ENCODE measurements at places on chromosomes 2 and 18.

DNA sequence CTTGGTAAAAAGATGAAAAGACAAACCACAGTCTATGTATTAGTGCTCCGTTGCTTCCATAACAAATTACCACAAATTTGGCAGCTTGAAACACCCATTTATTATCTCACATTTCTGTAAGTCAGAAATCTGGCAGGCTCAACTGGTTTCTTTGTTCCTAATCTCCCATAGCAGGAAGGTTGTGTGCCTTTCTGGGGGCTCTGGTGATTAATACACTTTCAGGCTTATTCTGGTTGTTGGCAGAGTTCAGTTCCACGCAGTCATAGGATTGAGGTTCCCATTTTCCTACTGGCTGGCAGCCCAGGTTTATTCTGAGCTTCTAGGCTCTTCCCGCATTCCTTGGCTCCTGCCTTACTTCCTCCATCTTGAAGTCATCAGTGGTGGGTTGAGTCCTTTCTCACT, 189.3 kb downstream of the ANAPC1 start:
- H3K27me3 ChIP-seq = no peaks in the 10 kb centered on the region
- H3K4me3 ChIP-seq = no peak overlapping the region
- H3K36me3 ChIP-seq = no peaks in the 10 kb centered on the region
- peak overlapping the region; percentile 68 for H3K27ac ChIP-seq

DNA sequence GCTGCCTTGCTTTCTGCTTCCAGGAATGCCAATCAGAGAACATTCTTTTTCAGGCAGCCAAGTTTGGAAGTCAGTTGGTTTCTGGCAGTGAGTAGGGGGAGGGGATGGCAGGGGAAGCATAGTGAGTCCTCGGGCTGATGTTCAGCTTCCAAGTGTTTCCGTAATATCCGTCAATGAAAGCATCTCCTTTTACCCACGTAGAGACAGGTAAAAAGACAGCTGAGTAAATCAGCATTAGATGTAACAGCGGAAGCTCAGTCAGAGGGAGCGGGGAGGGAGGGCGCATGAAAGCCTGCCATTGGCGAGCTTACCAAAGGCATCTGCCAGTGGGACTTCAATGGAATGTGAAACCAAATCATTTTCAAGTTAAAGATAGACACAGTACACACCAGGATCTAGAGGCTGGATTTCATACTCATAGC, 117.1 kb upstream of the DTNA start:
- peak overlapping the region; percentile 78 for H3K27ac ChIP-seq
- H3K27me3 ChIP-seq = no peaks in the 10 kb centered on the region
- no peaks in the 10 kb centered on the region for H3K4me1 ChIP-seq
- H3K4me3 ChIP-seq = no peak overlapping the region

GRCh38 chr2:174957050-174957449, 48.1 kb downstream of the CHN1 start:
- H3K4me3 ChIP-seq = no peak overlapping the region
- H3K27me3 ChIP-seq = no peaks in the 10 kb centered on the region
- DNase-seq = no peak
- H3K4me1 ChIP-seq = peaks cover 12% of the 10 kb centered on the region
- H3K36me3 ChIP-seq = no peaks in the 10 kb centered on the region

GRCh38 chr2:42835577-42836371, 43.4 kb upstream of the HAAO start:
- no peak for DNase-seq

GRCh38 chr2:207432453-207432852, 97.3 kb upstream of the CREB1 start:
- no peaks in the 10 kb centered on the region for H3K4me1 ChIP-seq
- H3K36me3 ChIP-seq = no peaks in the 10 kb centered on the region
- H3K4me3 ChIP-seq = no peak overlapping the region
- H3K27me3 ChIP-seq = no peaks in the 10 kb centered on the region
- H3K27ac ChIP-seq = no peak overlapping the region

DNA sequence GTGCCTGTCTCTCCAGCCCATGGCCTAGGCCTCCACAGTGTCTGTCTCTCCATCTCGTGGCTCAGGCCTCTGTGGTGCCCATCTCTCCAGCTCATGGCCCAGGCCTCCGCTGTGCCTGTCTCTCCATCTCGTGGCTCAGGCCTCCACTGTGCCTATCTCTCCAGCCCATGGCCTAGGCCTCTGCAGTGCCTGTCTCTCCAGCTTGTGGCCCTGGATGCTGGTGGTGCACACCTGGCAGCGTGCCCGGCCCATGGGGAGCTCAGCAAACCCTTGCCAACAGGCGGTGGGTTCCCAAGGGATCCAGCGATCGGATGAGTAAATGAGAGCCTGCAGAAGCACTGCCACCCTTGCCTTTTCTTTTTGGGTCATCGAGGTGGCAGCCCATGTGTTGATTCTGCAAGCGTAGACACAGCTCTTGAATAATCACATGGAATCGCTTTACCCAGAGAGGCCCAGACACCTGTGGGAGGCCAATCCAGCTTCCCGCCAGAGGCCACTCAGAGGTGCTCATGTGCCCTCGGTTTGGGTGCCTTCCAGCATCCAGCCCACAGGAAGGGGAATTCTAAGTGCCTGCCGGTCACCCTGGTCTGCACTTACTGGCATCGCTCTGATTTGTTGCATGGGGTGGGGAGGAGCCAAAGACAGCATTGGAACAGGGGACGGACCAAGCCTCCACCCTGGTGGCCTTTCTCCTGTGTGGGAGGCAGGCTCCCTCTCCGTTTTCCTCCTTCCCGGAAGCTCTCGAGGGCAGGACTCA, 101.8 kb upstream of the HDAC4 start:
- no peak for DNase-seq
- H3K4me3 ChIP-seq = no peak overlapping the region
- no peaks in the 10 kb centered on the region for H3K36me3 ChIP-seq
- H3K27me3 ChIP-seq = no peaks in the 10 kb centered on the region
- H3K4me1 ChIP-seq = peaks cover 13% of the 10 kb centered on the region

- H3K36me3 ChIP-seq = no peaks in the 10 kb centered on the region
- no peak for DNase-seq
- H3K4me3 ChIP-seq = no peak overlapping the region
- H3K4me1 ChIP-seq = no peaks in the 10 kb centered on the region
- no peaks in the 10 kb centered on the region for H3K27me3 ChIP-seq
- peak overlapping the region; percentile 75 for H3K27ac ChIP-seq
These were observed 20.0 kb upstream of the SERPINB3 start for GRCh38 chr18:63681449-63682340.

DNA sequence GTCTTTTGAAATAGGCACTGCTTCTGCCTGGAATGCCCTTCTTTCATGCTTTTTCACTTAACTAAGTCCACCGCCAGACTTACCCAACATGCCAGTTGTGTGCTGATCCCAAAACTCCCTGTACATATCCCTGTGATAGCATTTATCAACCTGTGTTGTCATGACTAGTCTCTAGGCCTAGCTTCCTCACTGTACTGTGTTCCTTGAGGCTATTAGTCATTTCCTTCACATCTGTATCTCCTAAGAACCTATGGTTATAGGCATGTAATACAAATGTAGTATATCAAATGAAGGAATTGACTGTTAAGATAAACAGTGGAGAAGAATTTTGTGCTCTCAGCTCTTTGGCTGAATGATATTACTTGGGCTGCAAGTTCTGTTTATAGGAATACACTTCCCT, 184.3 kb downstream of the CYRIA start:
- H3K36me3 ChIP-seq = no peaks in the 10 kb centered on the region
- no peaks in the 10 kb centered on the region for H3K4me1 ChIP-seq
- H3K27me3 ChIP-seq = no peaks in the 10 kb centered on the region
- H3K4me3 ChIP-seq = no peak overlapping the region

GRCh38 chr18:44679056-44679913, 1.4 kb upstream of the SETBP1 start:
- H3K27me3 ChIP-seq = peaks cover 21% of the 10 kb centered on the region
- peak overlapping the region; percentile 86 for H3K4me3 ChIP-seq
- H3K36me3 ChIP-seq = no peaks in the 10 kb centered on the region
- peak; percentile 37 for DNase-seq
- peak overlapping the region; percentile 95 for H3K27ac ChIP-seq
- H3K4me1 ChIP-seq = no peaks in the 10 kb centered on the region

- H3K4me1 ChIP-seq = peaks cover 6% of the 10 kb centered on the region
- H3K27me3 ChIP-seq = no peaks in the 10 kb centered on the region
- H3K27ac ChIP-seq = no peak overlapping the region
- H3K36me3 ChIP-seq = peaks cover 6% of the 10 kb centered on the region
- DNase-seq = no peak
These were observed 7.8 kb downstream of the TIA1 start for GRCh38 chr2:70240599-70240998.

- peaks cover 4% of the 10 kb centered on the region for H3K4me1 ChIP-seq
- no peaks in the 10 kb centered on the region for H3K27me3 ChIP-seq
- no peak overlapping the region for H3K4me3 ChIP-seq
- H3K36me3 ChIP-seq = no peaks in the 10 kb centered on the region
- no peak for DNase-seq
- H3K27ac ChIP-seq = peak overlapping the region; percentile 67
These were observed 166.2 kb downstream of the PHLPP1 start for GRCh38 chr18:62881509-62882016.

GRCh38 chr18:43115076-43115921, at the start of gene RIT2:
Gene RIT2, minus strand, starts transcription at chr18:43115685.
- no peak within 1 kb of the TSS for H3K27ac ChIP-seq
- H3K4me3 ChIP-seq = no peak within 1 kb of the TSS
- no peaks in the 10 kb centered on the region for H3K27me3 ChIP-seq
- H3K4me1 ChIP-seq = no peaks in the 10 kb centered on the region
- DNase-seq = no peak

DNA sequence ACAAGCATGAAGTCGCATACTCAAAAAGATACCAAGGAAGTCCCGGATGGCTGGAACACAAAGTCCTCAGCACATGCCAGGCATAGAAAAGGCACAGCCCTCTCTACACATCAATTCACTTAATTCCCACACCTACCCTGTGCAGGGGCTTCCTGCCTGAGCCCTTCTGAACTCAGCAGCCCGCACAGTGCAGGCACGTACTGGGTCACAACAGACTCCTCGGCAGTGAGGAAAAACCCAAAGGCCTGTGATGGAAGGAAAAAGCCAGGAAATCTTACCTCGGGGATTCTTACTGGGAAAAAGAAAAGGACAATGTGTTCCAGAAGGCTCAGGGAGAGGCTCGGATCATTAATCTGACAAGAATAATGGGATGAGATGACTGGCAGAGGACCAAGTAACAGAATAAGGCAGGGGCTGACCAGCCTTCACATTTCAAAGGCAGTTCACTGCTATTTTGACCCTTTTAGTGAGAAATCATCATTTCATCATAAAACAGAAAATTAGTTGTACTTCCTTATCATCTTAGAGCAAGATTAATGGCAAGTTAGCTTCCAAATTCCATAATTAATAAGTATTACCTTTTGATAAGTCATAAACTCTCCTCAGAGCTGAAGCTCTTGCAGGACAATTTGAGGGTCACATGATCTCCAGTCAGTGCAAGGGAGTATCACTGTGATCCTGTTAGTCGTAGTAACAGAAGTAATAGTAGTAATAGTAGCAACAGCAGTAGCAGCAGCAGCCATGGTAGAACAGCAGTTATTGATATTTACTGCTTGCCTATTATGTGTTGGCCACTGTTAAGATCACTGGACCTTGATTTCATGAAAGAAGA, 87.4 kb downstream of the STK39 start:
- no peak overlapping the region for H3K4me3 ChIP-seq
- no peak overlapping the region for H3K27ac ChIP-seq
- H3K4me1 ChIP-seq = peaks cover 4% of the 10 kb centered on the region
- H3K27me3 ChIP-seq = no peaks in the 10 kb centered on the region
- DNase-seq = no peak

DNA sequence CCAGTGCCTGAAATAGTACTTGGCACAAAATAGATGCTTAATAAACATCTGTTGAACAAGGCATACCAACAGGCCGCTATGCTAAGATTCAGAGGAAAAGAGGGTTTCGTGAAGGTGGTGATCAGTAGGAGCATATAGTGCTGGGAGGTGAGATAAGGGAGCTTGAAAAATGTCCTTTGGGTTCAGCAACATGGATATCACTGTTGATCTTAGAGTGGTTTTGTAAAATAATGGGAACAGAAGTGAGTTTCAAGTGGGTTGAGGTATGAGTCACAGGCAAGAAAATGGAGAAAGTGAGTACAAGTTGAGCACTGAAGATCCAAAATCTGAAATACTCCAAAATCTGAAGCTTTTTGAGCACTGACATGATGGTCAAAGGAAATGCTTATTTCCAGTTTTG, 4.4 kb downstream of the CENPO start:
- no peak for DNase-seq
- H3K4me3 ChIP-seq = no peak overlapping the region
- H3K27me3 ChIP-seq = no peaks in the 10 kb centered on the region
- H3K27ac ChIP-seq = no peak overlapping the region
- H3K36me3 ChIP-seq = peaks cover 20% of the 10 kb centered on the region

GRCh38 chr2:235614176-235614860, 120.5 kb downstream of the AGAP1 start:
- H3K4me3 ChIP-seq = no peak overlapping the region
- H3K27ac ChIP-seq = peak overlapping the region; percentile 61
- DNase-seq = no peak
- no peaks in the 10 kb centered on the region for H3K4me1 ChIP-seq
- no peaks in the 10 kb centered on the region for H3K36me3 ChIP-seq

DNA sequence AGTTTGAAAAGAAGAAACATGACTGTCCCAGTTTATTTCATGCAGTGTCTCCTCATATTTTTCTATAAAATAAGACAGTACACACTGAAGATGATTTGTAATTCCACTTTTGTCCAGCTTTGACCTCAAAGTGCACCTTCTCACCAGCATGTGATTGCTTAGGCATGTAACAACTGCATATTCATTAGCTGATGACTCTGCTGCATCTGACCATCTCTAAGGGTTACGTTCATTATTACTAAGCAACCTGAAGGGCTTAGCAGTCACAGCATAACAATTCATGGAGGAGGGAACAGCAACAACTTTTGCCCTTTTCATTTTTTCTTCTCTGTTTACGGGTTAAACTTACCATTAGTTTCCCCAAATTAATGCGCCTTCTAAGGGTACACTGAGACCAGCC, 330.6 kb upstream of the PIK3C3 start:
- no peak overlapping the region for H3K27ac ChIP-seq
- DNase-seq = no peak
- H3K36me3 ChIP-seq = no peaks in the 10 kb centered on the region
- no peaks in the 10 kb centered on the region for H3K4me1 ChIP-seq
- no peak overlapping the region for H3K4me3 ChIP-seq

GRCh38 chr2:191832668-191833067, 14.2 kb downstream of the CAVIN2 start:
- no peak overlapping the region for H3K4me3 ChIP-seq
- no peaks in the 10 kb centered on the region for H3K36me3 ChIP-seq
- H3K27ac ChIP-seq = no peak overlapping the region
- no peak for DNase-seq
- no peaks in the 10 kb centered on the region for H3K4me1 ChIP-seq

All from esophagus squamous epithelium (tissue), 5 donors.